ENCODE measurements at places on chromosomes 4 and X.

GRCh38 chrX:3713937-3714434 lies 537 bp upstream of the PRKX start:
- no peak for DNase-seq

- DNase-seq: no peak
These were observed 70.2 kb upstream of the AFAP1 start for GRCh38 chr4:8009710-8010511.

GRCh38 chr4:131316086-131316485 lies 1833.0 kb upstream of the PCDH10 start:
- DNase-seq: no peak

- DNase-seq: no peak
These were observed 188.6 kb upstream of the PPARGC1A start for GRCh38 chr4:24078347-24078962.

- DNase-seq: no peak
These were observed 37.8 kb downstream of the GAB3 start for GRCh38 chrX:154712781-154713740.
